Pulmonary artery endothelial cell (primary cell): ENCODE measurements at places on chromosomes 5 and 9. TPM values are rescaled to one million over a fixed set of nuclear protein-coding genes. Genes with fewer than 3 reads are reported as not detected.

C5orf52 gene
- not detected in 2 replicates for total RNA-seq

UQCRQ gene
- total RNA-seq: 76.3 and 96.2 TPM in 2 replicates

OR13C3 gene
- not detected in 2 replicates for total RNA-seq

LAMC3 gene
- 0.07 TPM in 1 of 2 replicates, not detected in the other for total RNA-seq

BNC2 gene
- total RNA-seq: 12.8 and 16.8 TPM in 2 replicates

PLCXD3 gene
- 0.20 and 3.3 TPM in 2 replicates for total RNA-seq

OR2K2 gene
- total RNA-seq: not detected in 2 replicates

PCDHAC2 gene
- total RNA-seq: 2.0 and 2.5 TPM in 2 replicates

AK8 gene
- 0.07 TPM in 1 of 2 replicates, not detected in the other for total RNA-seq

ZNF366 gene
- 0.39 and 0.46 TPM in 2 replicates for total RNA-seq

DNA sequence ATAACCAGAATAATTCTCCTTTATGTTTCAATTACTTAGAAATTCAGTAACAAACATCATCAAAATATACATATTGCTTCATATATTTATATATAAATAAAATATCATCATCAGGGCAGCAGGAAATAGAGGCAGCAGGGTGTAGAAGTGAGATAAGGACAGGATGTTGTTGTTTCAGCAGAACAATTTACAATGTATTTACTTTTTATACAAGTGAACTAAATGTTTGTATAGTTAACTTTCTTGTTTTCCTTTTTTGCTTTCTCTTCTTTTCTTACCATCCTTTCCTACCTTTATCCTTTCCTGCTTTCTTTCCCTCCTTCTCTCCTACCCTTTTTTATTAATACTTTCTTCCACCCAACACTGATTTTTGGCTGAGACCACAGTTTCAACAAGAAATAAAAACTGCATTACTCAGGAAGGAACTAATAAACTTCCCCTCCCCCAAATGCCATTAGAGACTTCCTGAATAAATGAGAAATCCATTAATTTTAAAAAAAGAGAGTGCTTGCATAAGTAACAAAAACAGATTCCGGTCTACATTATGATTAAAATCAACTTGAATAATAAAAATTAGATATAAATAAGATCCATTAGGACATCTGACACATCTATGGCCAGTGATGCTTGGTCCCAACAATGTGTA, 159.8 kb upstream of the ACOT12 start:
- peak; percentile 27 for DNase-seq

GRCh38 chr5:149379177-149379761, at the start of gene IL17B:
IL17B (minus strand) TSS chr5:149379292; CDS start chr5:149379225, 67 bp downstream.
- no peak for DNase-seq

DNA sequence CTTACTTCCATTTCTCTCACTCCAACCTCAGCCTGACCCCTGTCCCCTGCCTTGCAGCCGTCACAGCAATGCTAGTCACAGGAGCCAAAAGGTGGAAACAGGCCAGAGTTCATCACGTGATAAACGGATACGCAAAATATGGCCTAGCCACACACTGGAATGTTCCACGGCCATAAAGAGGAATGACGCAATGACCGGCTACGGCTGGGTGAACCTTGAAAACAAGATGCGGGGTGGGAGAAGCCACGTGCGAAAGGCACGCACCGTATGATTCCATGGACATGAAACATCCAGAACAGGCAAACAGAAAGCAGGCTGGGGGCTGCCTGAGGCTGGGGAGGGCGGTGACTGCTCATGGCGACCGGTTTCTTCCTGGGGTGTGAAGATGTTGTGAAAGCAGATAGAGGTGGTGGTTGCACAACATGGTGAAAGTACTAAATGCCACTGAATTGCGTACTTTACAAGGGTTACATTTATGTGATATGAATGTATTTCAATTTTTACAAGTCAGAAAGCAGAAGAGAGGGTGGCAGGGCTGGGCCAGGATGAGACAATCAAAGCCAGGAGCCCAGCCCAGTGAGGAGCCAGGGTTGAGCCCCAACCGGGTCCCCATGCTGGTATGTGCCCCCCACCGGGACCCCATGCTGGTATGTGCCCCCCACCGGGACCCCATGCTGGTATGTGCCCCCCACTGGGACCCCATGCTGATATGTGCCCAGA, 117.8 kb upstream of the SARDH start:
- no peak for DNase-seq

DNA sequence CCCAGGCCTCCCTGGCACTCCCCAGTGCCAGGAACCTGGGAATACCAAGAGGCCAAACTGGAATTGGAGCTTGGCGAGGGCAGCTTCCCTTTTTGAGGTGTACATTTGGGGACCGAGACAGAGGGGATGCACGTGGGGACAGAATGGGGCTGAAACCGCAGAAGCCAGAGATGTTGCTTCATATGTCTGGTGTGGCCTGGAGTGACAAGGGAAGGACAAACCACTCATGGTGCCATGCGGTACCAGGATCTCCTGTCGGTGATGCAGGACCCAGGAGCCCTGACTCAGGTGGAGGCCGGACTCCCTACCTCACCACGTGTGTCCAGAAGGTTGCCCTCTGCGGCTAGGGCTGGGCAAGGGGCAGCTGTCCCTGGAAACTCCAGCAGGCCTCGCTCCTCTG, 4.0 kb upstream of the CSF2 start:
- no peak for DNase-seq

GRCh38 chr9:10793306-10793705, 180.5 kb upstream of the PTPRD start:
- no peak for DNase-seq

DNA sequence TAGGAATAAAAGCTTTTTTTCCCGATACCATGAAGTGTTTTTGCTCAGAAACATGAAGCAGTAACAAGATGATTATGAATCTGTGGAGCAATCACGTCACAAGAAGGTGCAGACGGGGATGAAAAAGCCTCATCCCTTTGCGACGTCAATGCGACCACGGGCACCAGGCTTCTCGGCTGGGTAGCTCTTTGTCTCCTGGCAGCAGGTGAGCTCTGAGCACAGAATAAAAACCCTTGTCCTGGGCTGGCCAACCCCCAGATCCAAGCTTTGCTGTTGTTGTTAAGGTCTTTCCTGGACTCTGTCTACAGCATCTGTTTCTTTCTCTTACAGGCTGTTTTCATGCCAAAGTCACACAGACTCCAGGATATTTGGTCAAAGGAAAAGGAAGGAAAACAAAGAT, 113.8 kb downstream of the ANKRD18B start:
- DNase-seq: no peak

DNA sequence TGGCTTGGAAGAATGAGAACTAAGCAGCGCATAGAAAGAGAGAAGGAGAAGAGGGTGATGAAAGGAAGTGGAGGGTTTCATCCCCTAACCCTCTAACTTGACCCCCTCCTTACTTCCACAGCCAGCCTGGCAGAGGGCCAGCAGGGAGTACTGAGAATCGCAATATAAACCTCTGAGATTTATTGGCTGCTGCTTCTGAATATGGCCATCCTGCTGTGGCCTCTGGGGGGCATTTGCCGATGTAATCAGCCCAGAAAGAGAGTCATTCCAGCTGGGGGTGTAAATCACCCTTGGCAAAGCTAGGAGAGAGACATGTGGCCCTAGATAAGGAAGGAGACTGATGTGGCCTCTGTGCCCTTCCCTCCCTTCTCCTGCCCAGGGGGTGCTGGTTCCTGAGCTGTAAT, 960 bp upstream of the GFRA3 start:
- DNase-seq: no peak

- DNase-seq: no peak
These were observed 22.7 kb downstream of the SWI5 start for GRCh38 chr9:128298535-128299482.

DNA sequence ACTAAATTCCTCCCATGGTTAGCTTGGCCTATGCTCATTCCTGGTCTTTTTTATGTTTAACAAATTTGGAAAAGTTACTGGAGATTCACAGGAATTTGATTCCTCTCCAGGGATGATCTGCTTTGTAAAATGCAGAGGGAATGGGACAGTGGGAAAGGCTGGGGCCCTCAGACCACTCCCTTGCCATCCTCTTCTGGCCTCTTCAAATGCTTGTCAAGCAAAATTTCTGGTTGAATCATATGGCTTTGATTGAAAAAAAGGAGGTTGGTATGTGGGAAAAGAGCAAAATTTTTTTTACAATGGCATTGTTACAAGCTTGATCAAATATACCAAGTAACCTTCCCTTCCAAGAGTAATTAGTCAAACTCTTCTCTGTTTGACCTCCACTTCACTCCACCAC, 225.1 kb downstream of the PIK3R1 start:
- no peak for DNase-seq

DNA sequence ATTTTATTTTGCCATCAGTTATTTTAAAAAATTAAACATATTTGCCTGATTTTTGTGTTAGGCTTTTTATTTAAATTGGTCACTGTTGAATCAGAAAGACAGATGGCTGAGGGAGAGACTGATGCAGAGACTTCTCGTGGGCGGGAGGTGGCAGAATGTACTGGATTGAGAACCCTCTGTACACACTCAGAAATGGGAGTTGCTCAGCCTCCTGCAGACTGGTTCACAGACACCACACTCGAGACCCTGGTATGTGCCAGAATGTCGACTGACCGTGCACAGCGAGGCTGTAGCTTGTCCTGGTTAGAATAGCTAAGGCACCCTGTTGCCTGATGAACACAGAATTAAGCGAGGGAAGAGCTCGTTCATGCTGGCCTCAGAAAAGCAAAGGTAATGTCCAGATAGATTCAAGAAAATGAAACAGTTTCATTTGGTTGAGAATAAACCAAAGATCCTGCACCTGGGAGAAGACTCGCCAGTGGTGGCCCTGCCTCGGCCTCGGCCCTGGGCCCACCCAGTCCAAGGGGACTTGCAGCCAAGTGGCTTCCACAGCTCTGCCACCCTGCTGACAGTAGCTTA, 71.3 kb upstream of the OTULINL start:
- DNase-seq: no peak

DNA sequence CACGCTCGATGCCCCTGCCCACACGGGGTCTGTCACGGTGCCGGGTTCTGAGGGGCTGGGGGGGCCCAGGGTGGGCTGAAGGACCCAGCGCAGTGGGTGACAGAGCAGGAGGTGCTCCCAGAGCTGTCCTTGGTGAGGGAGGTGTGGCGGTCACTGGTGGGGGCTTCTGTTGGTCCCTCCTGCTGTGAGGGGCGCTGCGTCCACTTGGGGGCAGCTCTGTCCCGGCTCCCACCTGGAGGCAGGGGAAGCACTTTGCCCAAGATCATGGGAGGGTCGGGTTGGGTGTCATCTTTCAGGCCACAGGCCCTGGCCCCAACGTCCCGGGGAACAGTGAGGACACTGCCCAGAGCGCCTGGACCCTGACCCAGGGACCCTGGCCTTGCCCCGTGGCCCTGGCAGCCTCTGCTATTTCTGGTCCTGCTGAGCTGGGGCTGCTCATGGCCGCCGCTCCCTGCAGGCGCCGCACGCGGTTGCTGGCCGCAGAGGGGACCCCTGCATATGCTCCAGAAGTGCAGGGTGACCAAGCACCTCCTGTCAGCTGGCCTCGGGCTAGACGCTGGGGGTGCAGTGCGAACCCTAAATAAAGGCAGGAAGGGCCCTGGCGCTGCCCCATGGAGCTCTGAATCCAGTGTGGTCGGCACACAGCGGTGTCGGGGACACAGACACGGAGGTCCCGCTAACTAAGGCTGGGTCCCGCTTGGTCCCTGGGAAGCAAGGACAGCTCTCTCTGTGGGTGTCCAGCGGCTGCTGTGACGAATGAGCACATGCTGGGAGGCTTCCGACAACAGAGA, 11.6 kb upstream of the RNU6ATAC start:
- DNase-seq: no peak

GRCh38 chr9:129386812-129387177, 208.7 kb upstream of the IER5L start:
- DNase-seq: no peak

GRCh38 chr5:78746021-78746770, 97.6 kb upstream of the LHFPL2 start:
- no peak for DNase-seq

DNA sequence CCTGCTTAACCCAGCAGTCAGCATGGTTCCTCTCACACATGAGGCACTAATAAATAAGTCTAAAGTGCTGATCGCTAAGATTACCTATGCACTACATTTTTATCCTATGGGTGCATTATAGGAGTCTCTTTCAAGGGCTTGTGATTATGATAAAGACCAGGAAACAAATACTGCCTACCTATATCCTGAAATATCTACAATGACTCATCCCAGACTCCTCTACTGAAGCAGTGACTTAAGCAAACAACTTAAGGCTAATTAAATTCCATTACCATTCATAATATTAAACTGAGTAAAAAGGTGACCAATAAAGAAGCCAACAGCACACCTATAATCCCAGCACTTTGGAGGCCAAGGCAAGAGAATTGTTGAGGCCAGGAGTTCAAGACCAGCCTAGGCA, 338.4 kb downstream of the DNAH5 start:
- no peak for DNase-seq

DNA sequence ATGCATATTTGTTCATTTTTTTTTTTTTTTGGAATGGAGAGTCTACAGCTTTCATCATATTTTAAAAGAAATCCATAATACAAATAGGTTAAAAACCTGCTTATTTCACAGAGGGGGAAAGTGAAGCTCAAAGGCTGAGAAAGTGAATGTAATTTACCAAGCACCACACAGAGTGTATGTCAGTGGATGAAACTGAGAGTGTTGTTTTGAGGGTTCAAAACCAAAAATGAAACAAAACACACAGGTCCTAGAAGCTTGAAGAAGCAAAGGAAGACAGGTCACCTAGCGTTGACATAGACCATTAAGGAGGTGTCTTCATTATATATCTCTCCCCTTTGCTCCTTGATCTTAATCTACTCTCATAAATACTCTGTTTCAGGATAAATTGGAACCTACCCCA, 7.5 kb downstream of the NMUR2 start:
- no peak for DNase-seq

GRCh38 chr9:17970277-17970676, 391.4 kb downstream of the SH3GL2 start:
- DNase-seq: no peak

DNA sequence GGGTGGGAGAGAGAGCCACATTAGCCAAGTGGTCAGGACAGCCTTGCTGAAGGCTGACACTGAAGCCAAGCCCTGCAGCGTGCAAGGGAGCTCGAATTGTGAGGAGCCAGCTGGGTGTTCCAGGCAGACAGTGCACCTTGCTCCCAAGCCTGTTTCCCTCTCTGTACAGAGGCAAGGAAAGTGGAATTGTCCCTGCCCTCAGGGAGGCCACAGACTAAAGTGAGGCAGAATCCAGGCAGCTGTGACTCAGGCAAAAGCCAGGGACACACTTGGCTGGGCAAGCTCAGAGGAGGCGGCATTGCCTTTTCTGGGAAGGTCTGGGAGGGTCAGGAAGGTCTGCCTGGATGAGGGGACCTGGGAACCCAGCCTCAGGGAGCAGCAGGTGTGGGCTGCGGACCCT, 50.2 kb upstream of the LMX1B start:
- no peak for DNase-seq

DNA sequence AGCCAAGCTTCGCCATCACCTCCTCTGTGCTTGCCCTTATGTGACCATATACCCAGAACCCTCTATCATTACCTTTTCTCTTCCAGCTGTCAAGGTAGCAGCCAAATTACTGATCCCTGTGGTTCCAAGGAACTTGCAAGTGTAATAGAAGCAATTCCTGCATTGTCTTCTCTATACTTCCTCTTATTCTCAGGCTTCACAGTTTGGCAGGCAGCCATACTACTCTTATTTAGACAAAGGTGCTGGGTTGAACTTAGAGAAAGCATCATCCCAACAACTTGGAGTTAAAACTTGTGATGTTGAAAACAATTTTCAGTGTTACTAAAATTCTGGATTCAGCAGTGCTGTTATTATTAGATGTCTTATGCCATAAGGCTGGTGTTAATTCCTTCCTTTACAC, 93.2 kb downstream of the NLN start:
- DNase-seq: no peak

- DNase-seq: no peak
These were observed 192.3 kb downstream of the TLE1 start for GRCh38 chr9:81497091-81497490.
